ENCODE measurements at places on chromosomes 12 and 14.

DNA sequence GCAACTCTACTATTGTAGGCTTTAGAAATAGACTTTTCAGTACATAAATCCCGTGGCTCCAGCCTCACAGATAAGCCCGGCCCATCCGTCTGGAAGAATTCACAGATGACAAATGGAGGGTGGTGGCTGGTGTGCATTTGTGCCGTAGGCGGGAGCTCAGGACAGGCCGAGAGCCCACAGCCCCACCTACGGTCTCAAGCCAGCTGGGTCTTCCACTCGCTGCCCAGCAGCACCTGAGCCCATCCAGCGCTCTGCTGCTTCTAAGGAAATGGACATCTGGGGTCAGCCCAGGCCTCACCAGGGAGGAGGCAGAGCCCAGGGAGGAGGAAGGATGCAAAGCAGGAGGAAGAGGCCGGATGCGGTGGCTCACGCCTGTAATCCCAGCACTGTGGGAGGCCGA, 72.8 kb downstream of the KIF26A start:
- DNase-seq: no peak

GRCh38 chr12:11651381-11651780, 1.9 kb downstream of the ETV6 start:
- no peak for DNase-seq

DNA sequence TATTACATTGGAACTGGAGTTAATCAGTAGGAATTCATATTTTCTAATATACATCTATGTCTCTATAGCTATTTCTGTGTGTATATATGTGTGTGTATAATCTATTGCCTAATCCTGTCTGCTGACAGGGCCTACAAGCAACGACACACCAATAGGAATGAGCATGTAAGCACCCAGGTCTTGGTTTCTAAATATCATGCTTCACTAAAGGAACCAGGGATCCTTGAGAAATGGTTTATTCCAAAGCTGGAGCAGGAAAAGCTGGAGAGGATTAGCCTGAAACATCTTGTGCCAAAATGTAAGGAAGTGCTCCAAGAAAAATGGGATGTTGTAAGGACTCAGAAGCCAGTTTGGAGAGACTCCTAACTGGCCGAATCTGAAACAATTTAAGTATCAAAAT, 29.3 kb upstream of the LGALS3 start:
- DNase-seq: no peak

GRCh38 chr14:38848243-38848935, 254.6 kb downstream of the SEC23A start:
- no peak for DNase-seq

DNA sequence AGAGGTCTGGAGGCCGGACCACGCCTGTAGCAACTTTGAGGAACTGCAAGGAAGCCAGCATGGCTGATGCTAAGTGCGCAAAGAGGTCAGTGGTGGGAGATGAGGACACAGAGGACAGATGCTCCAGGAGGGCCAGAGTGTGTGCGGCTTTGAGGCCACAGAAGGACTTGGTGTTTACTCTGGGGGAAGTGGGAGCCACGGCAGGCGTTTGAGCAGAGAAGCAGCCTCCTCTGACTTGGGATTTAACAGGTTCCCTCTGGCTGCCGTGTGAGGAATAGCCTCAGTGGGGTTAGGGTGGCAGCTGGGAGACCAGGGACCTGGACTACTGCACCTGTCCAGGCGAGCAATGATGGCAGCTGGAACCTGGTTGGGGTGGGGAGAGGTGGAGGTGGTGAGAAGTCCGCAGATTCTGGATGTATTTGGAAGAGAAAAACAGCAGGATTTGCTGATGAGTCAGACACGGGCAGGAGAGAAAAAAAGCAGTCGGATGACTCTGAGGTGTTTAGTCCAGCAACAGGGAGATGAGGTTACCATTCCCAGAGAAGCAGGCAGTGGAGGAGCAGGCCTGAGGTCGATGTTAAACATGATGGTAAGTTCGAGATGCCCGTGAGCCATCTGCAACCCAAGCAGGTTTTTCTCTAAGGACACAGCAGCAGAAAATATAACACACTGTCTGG, 143.5 kb downstream of the SCARB1 start:
- no peak for DNase-seq

DNA sequence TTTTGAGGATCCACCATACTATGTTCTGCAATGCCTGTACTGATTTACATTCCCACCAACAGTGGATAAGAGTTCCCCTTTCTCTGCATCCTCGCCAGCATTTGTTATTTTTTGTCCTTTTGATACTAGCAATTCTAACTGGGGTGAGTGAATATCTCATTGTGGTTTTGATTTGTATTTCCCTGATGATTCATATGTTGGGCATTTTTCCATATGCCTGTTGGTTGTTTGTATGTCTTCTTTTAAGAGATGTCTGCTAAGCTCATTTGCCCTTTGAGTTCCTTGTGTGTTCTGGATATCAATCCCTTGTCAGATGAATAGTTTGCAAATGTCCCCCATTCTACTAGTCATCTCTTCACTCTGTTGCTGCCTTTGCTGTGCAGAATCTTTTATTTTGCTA, 49.0 kb upstream of the MSRB3 start:
- DNase-seq: no peak

DNA sequence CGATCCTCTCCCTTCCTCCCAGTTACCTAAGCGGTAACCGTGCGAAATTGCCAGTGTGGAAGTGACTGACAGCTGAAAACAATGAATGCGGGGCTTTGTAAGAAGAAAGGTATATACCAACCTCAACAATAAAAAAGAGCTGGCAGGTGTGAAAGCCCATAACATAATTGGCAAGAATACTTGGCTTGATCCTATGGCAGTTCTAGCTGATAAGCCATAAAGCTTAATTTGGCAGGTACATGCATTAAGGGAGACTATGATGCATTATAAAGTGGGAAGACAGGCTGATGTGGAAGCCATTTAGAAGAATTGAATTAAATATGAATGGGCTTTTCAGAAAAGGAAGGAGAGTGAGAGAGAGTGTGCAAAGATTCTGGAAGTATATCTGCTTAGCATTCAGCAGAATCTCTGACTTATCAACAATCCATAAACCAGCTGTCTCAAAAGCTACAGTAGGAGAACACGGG, 71.3 kb downstream of the CRACR2A start:
- DNase-seq: no peak

GRCh38 chr14:33414041-33414440, 475.4 kb downstream of the NPAS3 start:
- DNase-seq: no peak

DNA sequence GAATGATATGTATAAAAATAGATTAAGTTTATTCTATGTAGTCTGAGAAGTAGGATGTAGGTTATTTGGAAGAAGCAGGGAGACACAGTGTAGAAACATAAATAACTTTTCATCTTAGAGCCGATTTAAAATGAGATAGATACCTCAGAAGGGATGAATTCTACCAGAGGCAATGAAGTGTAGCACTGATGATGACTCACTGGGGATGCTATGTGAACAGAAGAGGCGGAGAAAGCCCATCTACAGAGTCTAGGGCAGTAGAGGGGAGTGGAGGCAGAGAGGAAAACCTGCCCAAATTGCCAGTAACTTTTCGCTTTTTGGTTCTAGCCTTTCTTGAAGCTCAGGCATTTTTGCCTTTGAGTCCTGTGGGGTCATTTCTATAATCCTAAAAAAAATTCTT, 451.8 kb downstream of the ATP23 start:
- DNase-seq: no peak
